ENCODE measurements at places on chromosomes 2 and 18. TPM values are rescaled to one million over a fixed set of nuclear protein-coding genes. Genes with fewer than 3 reads are reported as not detected.

- peak; percentile 83 for DNase-seq
Observed at GRCh38 chr18:70464343-70465114, 175.7 kb downstream of the SOCS6 start.

GRCh38 chr2:46798998-46799698 lies 116.5 kb downstream of the MCFD2 start:
- DNase-seq, result no peak

DNA sequence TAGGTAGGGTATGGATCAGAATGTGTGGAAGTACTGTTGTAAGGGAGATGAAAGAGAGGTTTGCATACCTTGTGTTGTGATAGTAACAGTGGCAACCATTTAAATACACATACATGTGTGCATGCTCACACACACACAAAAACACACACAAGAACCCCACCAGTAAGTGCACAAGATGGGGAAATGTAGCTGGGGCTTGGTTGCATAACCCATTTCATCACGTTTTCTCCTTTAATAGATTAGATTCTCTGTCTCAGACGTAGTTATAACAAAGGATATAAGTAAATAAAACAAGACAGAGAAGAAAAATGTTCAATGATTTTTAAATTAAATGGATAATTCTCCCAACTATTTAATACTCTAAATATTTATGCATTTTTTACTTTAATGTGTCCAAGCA lies 13.4 kb downstream of the ARHGAP15 start:
- DNase-seq, result no peak

- DNase-seq, result no peak
Observed at GRCh38 chr2:146734042-146734820, 1110.6 kb upstream of the ACVR2A start.

The SH3RF3 gene
- 11.1 TPM for total RNA-seq

- DNase-seq, result no peak
Observed at GRCh38 chr2:219368690-219369191, 19.0 kb downstream of the DNPEP start.

DNA sequence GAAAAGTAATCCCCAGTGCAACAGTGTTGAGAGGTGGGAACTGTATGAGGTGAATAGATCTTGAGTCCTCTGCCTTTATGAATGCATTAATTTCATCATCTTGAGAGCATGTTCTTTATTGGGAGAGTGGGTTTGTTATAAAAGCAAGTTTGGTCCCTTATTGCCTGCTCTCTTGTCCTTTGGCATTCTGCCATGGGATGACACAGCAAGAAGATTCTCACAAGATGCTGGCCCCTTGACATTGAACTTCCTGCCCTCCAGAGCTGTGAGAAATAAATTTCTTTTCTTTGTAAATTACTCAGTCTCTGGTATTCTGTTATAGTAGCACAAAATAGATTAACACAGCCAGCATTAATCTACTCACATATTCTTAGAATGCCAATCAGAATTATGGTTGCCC lies 108.6 kb downstream of the EHBP1 start:
- no peak for DNase-seq

DNA sequence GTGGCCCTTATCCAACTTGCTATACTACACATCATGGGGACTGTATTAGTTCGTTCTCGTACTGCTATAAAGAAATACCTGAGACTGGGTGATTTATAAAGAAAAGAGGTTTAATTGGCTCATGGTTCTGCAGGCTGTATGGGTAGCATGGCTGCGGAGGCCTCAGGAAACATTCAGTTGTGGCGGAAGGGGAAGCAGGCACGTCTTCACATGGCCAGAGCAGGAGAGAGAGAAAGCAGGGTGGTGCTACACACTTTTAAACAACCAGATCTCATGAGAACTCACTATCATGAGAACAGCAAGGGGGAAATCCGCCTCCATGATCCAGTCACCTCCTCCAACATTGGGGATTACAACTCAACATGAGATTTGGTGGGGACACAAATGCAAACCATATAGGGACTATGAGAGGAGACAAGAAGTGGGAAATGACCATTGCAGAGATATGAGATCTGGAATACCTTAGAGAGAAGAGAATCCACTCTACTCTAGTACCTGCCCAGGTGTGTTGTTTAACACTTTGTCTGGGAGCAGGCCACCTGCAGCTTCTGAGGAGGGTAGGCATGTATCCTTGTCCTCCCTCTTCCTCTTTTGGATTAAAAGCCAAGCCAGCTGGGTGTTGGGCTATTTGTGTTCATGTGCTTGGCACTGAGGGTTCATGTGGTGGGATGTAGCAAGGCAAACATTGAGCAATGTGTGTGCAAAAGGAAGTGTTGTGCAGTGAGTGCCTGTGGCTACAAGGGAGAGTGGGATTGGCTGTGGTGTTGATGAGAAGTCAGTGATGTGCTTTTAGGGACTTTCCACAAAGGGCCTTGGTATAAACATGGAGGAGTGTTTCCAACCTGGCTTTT lies 22.8 kb downstream of the TTLL4 start:
- peak; percentile 30 for DNase-seq

The POTEJ gene
- not detected for total RNA-seq

GRCh38 chr2:241980193-241980592 lies 110.7 kb downstream of the RTP5 start:
- DNase-seq, result peak; percentile 4

- peak; percentile 80 for DNase-seq
Observed at GRCh38 chr2:219475697-219476651, 22.7 kb upstream of the GMPPA start.

- DNase-seq, result no peak
Observed at GRCh38 chr18:42632801-42633200, 482.7 kb downstream of the RIT2 start.

GRCh38 chr2:23532391-23533337 lies 147.7 kb downstream of the KLHL29 start:
- peak; percentile 77 for DNase-seq

GRCh38 chr2:241636182-241637017 lies 558 bp downstream of the THAP4 start:
- DNase-seq, result peak; percentile 80

DNA sequence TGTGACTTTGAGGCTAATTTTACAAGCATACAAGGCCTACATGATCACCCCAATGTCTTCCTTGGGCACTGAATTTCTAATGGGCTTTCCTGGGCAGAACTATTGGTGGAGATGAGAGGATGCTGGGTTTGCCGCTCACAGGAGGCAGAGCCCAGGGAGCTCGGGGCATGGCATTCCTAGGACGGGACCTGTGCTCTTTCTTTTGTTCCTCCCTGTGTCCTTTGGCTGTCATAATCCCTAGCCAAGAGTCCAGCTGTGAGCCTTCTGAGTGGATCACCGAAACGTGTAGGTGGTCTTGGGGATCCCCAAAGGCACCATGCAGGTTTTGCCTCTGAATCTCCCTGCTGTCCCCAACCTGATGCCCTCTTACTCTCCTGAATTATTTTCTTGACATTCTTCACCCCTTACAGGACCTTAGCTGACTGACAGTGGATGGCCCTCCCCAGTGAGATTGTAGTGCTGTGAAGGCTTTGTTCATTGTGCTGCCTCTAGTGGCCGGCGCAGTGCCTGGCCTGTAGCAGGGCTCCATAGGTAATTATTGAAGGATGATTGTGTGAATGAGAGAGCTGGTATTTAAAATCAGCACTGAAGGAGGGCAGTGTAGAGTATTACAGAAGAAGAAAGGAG lies 221.9 kb downstream of the ZNF407 start:
- peak; percentile 20 for DNase-seq

DNA sequence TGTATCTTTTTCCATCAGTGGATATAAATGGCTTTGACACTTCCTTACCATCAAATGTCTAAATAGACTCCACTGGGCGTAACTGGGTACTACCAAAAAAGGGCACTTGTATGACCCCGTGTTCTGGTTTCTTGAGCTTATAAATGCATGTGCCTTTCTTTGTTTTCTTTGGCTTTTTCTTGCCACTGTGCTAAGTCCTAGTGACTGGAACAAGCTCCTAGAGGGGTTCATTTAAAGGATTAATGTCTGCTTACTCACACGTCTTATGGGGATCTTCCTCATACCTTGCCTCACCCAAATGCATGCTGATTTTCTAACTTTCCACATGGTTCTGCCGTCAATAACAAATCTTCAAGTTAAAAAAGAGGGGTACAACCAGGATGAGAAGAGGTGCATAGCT lies 19.8 kb upstream of the ZNF532 start:
- DNase-seq, result no peak

DNA sequence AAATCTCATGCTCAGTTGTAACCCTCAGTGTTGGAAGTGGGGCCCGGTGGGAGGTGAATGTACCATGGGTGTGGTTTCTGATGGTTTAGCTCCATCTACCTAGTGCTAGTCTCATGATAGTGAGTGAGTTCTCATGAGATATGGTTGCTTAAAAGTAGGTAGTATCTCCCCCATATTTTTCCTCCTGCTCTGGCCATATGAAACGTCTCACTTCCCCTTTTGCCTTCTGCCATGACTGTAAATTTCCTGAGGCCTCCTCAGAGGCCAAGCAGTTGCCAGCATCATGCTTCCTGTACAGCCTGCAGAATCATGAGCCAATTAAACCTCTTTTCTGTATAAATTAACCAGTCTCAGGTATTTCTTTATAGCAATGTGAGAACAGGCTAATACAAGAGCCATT lies 62.8 kb upstream of the RNF152 start:
- DNase-seq, result no peak

GRCh38 chr18:11146238-11146946 lies 3.0 kb downstream of the PIEZO2 start:
- peak; percentile 20 for DNase-seq

DNA sequence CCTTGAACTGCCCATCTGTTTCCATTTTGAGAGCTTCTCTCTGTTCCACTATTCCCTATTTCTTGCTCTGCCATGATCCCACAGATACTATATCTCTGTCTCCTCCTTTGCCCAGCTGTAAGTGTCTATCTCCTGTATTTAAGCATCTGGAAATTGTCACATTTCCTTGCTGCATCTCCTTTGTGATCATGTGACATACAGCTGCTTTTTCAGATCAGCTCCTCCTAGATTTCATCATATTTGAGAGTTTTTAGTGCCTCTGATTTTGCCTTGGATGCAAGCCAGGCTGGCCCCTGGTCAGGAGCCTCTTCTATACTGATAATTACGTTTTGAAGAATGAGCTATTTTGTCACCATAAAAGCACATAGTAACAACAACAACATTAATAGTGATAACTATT lies 131.7 kb upstream of the TNP1 start:
- no peak for DNase-seq

The LAPTM4A gene
- total RNA-seq, result 38.5 TPM

The UGT1A7 gene
- total RNA-seq, result not detected

The LONRF2 gene
- 2.9 TPM for total RNA-seq

The GMCL1 gene
- 1.2 TPM for total RNA-seq

DNA sequence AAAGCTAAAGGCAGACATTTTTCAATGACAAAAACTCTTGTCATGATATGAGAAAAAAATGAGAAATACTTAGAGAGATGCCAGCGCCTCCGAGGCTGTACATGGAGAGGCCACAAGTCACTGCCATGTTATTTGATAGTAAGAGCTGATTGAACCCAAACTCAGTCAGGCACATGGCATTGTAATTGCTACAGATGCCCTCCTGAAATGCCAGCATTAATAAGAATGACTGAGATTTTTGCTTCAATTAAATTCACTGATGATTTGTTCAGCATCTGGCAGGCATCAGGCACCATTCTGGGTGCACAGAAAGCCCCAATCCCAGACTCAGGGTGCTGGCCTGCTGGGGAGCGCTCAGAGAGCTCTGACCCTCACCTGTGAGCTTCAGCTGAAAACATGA lies 129.0 kb upstream of the PXDN start:
- no peak for DNase-seq

DNA sequence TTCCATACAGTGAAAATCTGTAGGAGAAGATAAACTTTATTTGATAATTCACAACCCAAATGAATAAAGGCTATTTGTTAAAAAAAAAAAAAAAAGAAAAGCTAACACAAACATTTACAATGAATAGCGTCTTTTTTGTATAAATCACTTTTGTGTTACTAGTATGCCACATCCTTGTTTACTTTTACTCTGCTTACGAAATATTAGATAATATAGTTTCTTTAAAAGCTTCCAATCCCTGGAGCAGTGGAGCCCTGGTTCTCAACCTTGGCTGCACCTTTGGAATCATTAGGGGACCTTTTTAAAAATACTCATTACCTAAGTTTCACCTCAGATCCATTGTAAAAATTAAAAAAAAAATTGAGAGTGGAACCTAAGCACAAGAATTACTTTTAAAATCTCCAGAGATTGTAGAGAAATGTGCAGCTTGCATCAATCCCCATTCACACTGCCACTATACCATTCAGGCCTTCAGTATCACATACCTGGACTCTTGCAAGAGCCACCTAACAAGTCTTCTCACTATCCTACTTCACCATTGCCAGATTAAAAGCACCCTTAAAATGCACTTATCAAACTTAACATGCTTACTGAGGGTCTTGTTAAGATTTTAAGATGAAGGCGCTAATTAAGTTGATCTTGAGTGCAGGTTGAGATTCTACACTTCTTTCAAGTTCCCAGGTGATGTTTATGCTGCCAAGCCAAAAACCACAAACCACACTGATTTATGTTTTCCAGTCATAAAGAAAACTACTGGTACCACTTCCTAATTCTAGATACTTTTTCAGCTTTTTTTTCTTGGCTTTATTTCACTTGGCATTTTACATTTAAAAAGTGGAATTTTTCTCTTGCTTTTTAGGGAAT lies 59.7 kb upstream of the ZC3H15 start:
- DNase-seq, result no peak

GRCh38 chr2:105821428-105822125 lies 76.9 kb downstream of the NCK2 start:
- no peak for DNase-seq

The TMEM178A gene
- 4.5 TPM for total RNA-seq

- no peak for DNase-seq
Observed at GRCh38 chr18:41965634-41966255, 10.7 kb downstream of the PIK3C3 start.

GRCh38 chr2:192407692-192408091 lies 213.0 kb upstream of the TMEFF2 start:
- no peak for DNase-seq

DNA sequence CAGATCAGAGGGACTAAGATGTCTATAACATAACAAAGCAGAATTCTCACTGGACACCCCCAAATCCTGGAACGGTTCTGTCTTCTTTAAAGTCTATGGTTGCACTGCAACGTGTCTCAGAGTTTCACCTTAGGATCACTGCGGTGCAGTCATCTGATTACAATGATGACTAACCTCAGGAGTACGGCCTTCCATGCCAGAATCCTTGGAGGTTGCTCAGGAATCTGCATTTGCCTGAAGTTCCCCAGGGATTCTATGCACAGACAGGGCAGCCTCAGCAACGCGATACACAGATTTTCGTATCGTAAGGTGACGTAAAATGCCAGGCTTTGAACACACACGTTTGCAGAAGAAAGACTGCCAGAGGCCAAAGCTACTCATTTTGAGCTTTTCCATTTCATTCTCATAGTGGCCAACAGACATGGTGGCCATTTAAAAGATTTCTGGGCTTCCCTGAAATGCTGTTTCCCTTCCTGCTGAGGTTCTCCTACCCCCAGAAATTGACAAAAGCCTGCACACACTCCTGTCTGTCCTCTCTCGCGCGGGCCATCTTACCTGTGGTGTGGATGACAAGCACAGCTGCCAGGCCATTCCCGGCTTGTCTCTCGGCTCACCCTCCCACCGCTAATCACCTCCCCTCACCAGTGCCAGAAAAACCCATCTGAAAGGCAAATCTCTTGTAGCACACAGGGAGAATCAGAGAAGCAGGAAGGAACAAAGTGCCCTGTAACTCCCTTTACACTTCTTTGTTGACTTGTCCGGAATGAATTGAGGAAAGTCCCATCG lies 148.8 kb downstream of the ACKR3 start:
- no peak for DNase-seq

The SLC8A1 gene
- total RNA-seq, result 105 TPM

GRCh38 chr2:136531731-136532130 lies 233.6 kb upstream of the THSD7B start:
- DNase-seq, result no peak
